Stomach (tissue), 19 donors: ENCODE measurements at places on chromosomes 11 and 22. TPM values are rescaled to one million over a fixed set of nuclear protein-coding genes. Genes with fewer than 3 reads are reported as not detected.

DNA sequence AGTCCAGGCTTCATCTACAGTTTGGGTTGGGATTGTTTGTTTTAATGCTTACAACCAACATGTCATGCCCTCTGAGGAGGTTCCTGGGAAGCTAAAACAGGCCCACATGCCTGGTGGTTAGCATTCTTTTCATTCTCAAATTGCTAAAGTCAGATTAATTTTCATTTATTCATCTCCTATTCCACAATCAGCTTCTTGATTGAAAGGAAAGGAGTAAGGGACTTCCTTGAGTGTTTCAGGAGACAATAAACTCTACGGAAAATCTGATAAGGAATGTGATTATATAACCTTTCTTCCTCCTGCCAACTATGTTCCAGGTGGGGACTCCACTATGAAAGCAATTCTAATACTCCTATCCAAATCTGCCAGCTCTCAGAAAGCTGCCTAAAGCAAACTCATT, 30.8 kb downstream of the MRTFA start:
- H3K4me3 ChIP-seq: no peak overlapping the region
- no peaks in the 10 kb centered on the region for H3K36me3 ChIP-seq
- no peaks in the 10 kb centered on the region for H3K27me3 ChIP-seq
- no peak for DNase-seq
- H3K4me1 ChIP-seq: peaks cover 42% of the 10 kb centered on the region

DNA sequence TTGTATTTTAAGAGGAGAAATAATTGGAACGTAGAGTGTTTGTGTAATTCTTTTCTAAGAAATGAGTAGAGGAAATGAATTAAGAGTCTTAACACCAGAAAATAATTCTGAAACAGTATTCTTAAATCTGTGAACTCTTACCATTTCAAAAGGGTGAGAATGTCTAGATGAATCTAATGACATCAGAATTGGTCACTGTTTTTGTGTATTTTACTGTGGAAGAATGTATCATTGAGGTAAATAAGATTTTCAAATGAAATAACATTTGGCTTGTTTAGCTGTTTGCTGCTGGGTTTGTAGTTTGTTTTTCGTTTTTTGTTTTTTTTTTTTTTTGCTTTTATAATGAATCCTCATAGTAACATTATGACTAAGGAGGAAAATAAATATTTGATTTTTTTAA, 97.6 kb downstream of the EMSY start:
- H3K27ac ChIP-seq: no peak overlapping the region
- no peaks in the 10 kb centered on the region for H3K27me3 ChIP-seq
- H3K36me3 ChIP-seq: peaks cover 35% of the 10 kb centered on the region
- no peak for DNase-seq

The JAML gene
- polyA plus RNA-seq: 14.5 TPM

The SYT13 gene
- polyA plus RNA-seq: 2.2 TPM

The HEPHL1 gene
- 0.60 TPM for polyA plus RNA-seq

- DNase-seq: no peak
- H3K4me1 ChIP-seq: no peaks in the 10 kb centered on the region
- H3K27ac ChIP-seq: no peak overlapping the region
These were observed 110.1 kb upstream of the LUZP2 start for GRCh38 chr11:24386546-24387397.

GRCh38 chr11:118921121-118921928, 4.4 kb downstream of the BCL9L start:
- H3K4me1 ChIP-seq: peaks cover 75% of the 10 kb centered on the region
- peak; percentile 75 for DNase-seq
- H3K27me3 ChIP-seq: no peaks in the 10 kb centered on the region
- no peaks in the 10 kb centered on the region for H3K36me3 ChIP-seq

The RASSF10 gene
- polyA plus RNA-seq: 4.5 TPM

DNA sequence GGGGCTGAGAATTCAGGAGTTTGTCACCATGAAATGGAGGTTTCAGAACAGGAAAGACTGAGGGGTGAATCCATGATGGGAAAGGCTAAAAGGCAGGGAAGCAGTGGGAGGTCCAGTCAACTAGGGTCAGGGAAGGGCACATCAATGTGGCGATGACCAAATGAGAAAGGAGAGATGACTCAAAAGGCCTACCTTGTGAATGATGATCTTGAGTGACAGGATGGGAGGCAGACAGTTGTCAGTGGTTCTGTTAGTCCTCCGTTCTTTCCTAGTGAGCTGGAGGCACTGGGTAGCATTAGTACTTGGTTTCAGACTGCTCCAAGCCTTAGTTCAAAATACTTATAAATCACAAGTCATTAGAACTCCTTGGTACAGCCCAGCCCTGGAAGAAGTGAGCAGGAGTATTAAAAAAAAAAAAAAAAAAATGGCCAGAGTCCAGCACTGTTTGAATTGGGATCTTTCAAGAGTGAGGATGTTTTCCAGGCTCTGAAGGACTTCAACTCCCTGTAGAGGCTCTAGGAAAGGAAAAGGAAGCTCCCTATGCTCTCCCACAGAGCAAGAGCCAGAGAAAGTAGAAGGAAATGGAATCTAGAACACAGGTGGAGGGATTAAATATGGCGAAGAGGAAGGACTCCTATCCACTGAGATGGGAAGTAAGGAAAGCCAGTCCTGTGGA, 8.3 kb upstream of the DCHS1 start:
- no peak overlapping the region for H3K27ac ChIP-seq
- DNase-seq: no peak
- no peak overlapping the region for H3K4me3 ChIP-seq

DNA sequence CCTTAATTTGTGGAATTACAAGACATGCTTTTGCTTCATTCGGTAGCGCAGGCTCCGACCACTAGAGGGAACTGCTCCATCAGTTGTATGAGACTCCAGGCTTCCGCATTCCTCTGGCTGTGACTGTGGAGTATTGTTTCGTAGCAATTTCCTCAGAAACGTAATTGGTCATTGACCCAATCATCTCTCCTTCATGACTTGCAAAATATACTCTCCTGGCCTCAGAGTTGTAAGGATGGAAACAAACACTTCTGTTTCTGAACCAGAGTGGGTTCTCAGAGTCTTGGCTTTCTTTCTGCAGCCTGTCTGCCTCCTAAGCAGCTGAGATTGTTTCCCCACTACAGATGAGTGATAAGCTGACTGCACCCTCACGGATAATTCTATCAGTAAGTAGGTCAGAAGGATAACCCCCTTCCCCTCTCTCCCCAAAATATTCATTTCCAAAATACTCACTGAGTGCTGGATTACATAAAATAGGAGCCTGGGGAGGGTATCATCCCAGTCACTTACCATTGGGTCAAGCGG, 146.8 kb upstream of the ZC3H12C start:
- no peak overlapping the region for H3K27ac ChIP-seq
- H3K36me3 ChIP-seq: no peaks in the 10 kb centered on the region
- peak; percentile 95 for DNase-seq
- peak overlapping the region; percentile 20 for H3K4me3 ChIP-seq
- no peaks in the 10 kb centered on the region for H3K27me3 ChIP-seq

The XBP1 gene
- 230 TPM for polyA plus RNA-seq

DNA sequence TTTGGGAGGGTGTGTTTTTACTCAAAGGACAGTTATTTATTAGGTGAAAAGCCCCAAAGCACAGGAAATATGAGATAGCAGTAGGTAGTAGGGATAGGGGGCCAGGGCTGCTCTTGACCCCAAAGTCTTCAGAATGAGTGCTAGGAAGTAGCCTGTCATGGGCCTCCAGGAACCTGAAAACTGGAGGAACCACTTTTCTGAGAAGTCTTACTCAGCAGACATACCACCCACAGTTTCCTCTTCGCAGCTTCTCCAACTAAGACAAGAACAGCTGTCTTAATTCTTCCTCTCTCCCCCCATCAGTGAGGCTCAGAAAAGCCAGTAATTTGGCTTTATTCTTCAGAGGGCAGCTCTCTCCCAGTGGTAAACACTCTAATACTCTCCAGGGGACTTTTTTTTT, 84.0 kb upstream of the CTSC start:
- H3K27ac ChIP-seq: peak overlapping the region; percentile 68
- DNase-seq: no peak
- H3K4me1 ChIP-seq: no peaks in the 10 kb centered on the region
- no peaks in the 10 kb centered on the region for H3K36me3 ChIP-seq
- H3K27me3 ChIP-seq: no peaks in the 10 kb centered on the region

GRCh38 chr11:74877132-74877531, 71.8 kb downstream of the XRRA1 start:
- no peak overlapping the region for H3K27ac ChIP-seq
- H3K27me3 ChIP-seq: no peaks in the 10 kb centered on the region
- no peak for DNase-seq
- no peak overlapping the region for H3K4me3 ChIP-seq
- H3K4me1 ChIP-seq: no peaks in the 10 kb centered on the region

- no peaks in the 10 kb centered on the region for H3K4me1 ChIP-seq
- H3K36me3 ChIP-seq: no peaks in the 10 kb centered on the region
- H3K27ac ChIP-seq: no peak overlapping the region
- no peak overlapping the region for H3K4me3 ChIP-seq
- no peak for DNase-seq
These were observed 409.5 kb downstream of the NXPE2 start for GRCh38 chr11:115087791-115088190.

- H3K4me3 ChIP-seq: no peak overlapping the region
- H3K4me1 ChIP-seq: no peaks in the 10 kb centered on the region
- H3K36me3 ChIP-seq: no peaks in the 10 kb centered on the region
- no peak overlapping the region for H3K27ac ChIP-seq
- no peak for DNase-seq
- H3K27me3 ChIP-seq: no peaks in the 10 kb centered on the region
These were observed 1454.7 kb downstream of the FAM181B start for GRCh38 chr11:81278991-81279390.

The OOSP1 gene
- polyA plus RNA-seq: not detected

- peaks cover 35% of the 10 kb centered on the region for H3K4me1 ChIP-seq
- H3K27ac ChIP-seq: peak overlapping the region; percentile 48
- H3K27me3 ChIP-seq: no peaks in the 10 kb centered on the region
- DNase-seq: no peak
These were observed 9.9 kb downstream of the MICAL2 start for GRCh38 chr11:12120031-12121008.

GRCh38 chr22:36928196-36928595, 14.8 kb downstream of the CSF2RB start:
- no peaks in the 10 kb centered on the region for H3K4me1 ChIP-seq
- H3K27ac ChIP-seq: no peak overlapping the region

DNA sequence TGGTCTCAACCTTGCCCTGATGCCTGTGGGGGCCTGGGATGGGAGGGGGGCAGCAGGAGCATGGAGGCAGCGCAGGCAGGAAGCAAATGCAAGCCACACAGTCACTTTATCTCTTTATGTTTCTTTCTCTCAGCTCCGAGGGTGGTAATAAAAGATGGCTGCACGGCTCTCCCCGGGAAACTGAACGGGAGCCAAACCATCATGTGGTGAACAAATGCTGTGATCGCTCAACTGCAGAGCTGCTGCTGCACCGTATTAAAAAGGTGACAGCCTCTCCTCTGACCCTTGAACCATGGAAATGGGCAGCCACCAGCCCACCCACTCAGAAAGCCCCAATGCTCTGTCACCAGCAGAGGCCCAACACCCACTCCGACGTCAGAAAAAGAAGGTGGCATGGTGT, 110.0 kb downstream of the TIMP3 start:
- DNase-seq: peak; percentile 44
- no peaks in the 10 kb centered on the region for H3K36me3 ChIP-seq
- no peaks in the 10 kb centered on the region for H3K4me1 ChIP-seq
- no peak overlapping the region for H3K4me3 ChIP-seq
- H3K27me3 ChIP-seq: no peaks in the 10 kb centered on the region

GRCh38 chr11:130121445-130121978, 38.1 kb upstream of the ST14 start:
- no peaks in the 10 kb centered on the region for H3K27me3 ChIP-seq
- H3K27ac ChIP-seq: no peak overlapping the region
- H3K4me1 ChIP-seq: peaks cover 26% of the 10 kb centered on the region
- no peak for DNase-seq

DNA sequence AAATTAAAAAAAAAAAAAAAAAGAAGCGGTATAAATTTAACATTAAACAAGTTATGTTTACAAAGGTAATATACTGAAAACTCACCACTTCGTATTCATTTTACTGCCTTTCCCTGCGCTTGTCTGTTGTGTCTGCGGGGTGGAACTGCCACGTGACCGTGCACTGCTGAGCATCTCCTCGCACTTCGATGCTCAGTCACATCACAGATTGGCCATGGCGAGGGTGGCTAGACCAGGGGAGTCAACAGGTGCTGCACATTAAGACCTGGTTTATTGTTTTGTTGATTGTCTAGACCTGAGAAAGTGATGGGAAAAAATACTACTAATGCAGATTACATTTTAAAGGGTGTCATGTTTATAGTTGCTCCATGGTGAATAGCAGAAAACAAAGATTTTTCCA, 22.8 kb upstream of the TUB start:
- peaks cover 7% of the 10 kb centered on the region for H3K4me1 ChIP-seq
- peak; percentile 13 for DNase-seq
- H3K27me3 ChIP-seq: no peaks in the 10 kb centered on the region
- no peak overlapping the region for H3K4me3 ChIP-seq
- no peak overlapping the region for H3K27ac ChIP-seq
- no peaks in the 10 kb centered on the region for H3K36me3 ChIP-seq

The TPP1 gene
- 32.8 TPM for polyA plus RNA-seq

The DDI1 gene
- polyA plus RNA-seq: not detected

GRCh38 chr11:34548278-34548677, 34.7 kb upstream of the ELF5 start:
- H3K36me3 ChIP-seq: no peaks in the 10 kb centered on the region
- no peak overlapping the region for H3K4me3 ChIP-seq
- H3K27me3 ChIP-seq: no peaks in the 10 kb centered on the region
- no peak for DNase-seq
- H3K27ac ChIP-seq: no peak overlapping the region

- H3K4me3 ChIP-seq: no peak overlapping the region
- DNase-seq: no peak
- H3K36me3 ChIP-seq: peaks cover 2% of the 10 kb centered on the region
- H3K27me3 ChIP-seq: no peaks in the 10 kb centered on the region
These were observed 16.8 kb downstream of the FZD4 start for GRCh38 chr11:86938203-86938899.

The MYRF gene
- polyA plus RNA-seq: 19.0 TPM

GRCh38 chr11:93843906-93844305, 6.5 kb downstream of the VSTM5 start:
- no peak for DNase-seq
- no peak overlapping the region for H3K4me3 ChIP-seq
- H3K27me3 ChIP-seq: no peaks in the 10 kb centered on the region
- H3K27ac ChIP-seq: no peak overlapping the region

- DNase-seq: no peak
- no peaks in the 10 kb centered on the region for H3K36me3 ChIP-seq
- H3K27me3 ChIP-seq: no peaks in the 10 kb centered on the region
- no peak overlapping the region for H3K27ac ChIP-seq
- H3K4me1 ChIP-seq: no peaks in the 10 kb centered on the region
These were observed 320.3 kb upstream of the SORL1-AS1 start for GRCh38 chr11:121773076-121773475.

DNA sequence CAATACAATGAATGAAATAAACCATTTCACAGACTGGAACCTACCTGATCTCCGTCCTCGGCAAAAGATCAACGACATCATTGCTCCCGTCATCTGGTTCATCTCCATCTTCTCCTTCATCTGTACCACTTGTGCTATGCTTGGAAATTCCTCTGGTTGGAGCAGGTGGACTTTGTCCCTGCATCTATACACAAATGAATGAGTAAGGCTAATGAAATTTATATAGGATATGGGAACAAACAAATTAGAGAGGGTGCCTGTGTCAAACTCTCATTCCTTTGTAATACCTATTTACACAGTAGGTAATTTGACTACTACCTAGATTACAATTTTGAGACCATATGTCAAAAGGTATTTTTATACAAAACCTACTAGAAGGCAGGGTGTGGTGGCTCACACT, 59.4 kb downstream of the F2 start:
- no peak overlapping the region for H3K4me3 ChIP-seq
- DNase-seq: peak; percentile 2
- H3K4me1 ChIP-seq: no peaks in the 10 kb centered on the region
